ENCODE measurements at places on chromosomes 5 and 9. TPM values are rescaled to one million over a fixed set of nuclear protein-coding genes. Genes with fewer than 3 reads are reported as not detected.

- DNase-seq, result no peak
Measured at GRCh38 chr5:1261643-1262042, 33.2 kb downstream of the TERT start.

KCNV2 gene
- total RNA-seq, result not detected

- no peak for DNase-seq
Measured at GRCh38 chr9:30198463-30199309, 2185.8 kb upstream of the ACO1 start.

DNA sequence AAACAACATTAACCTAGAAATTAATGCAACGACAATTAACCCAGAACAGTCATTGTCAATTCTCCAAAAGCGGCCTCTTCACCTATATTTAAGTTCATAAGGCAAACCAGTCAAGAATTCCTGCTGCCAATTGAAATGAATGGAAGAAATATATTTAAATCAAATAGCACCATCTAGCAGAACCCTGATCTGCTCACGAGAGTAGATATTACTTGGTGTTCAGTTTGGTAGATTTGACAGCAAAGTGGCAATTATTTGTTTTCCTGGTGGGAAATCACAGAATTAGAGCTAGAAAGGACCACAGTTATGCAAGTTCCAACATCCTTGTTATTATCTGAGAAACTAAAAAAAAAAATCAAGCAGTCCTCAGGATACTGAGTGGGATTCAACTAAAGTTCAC lies 2.3 kb downstream of the SSBP2 start:
- peak; percentile 20 for DNase-seq

DNA sequence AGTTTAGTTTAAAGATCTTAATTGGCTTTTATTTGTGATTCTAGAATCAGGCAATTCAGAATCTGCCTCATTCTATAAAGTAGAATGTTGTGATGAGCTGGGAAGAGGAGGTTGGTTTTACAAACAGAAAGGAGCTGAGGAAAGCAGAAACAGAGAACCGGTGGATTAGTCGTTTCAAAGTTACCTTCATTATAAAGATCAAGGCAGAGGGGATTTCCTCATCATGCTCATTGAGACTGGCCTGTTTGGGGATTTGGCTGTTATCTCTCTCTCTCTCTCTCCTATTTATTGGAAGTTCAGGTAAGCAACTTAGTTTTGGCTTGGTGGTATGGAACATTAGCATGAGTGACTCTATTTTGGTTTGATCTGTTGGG lies 134.0 kb downstream of the GCNT1 start:
- no peak for DNase-seq

GRCh38 chr5:142432369-142432863 lies 107.6 kb upstream of the SPRY4 start:
- peak; percentile 86 for DNase-seq

DNA sequence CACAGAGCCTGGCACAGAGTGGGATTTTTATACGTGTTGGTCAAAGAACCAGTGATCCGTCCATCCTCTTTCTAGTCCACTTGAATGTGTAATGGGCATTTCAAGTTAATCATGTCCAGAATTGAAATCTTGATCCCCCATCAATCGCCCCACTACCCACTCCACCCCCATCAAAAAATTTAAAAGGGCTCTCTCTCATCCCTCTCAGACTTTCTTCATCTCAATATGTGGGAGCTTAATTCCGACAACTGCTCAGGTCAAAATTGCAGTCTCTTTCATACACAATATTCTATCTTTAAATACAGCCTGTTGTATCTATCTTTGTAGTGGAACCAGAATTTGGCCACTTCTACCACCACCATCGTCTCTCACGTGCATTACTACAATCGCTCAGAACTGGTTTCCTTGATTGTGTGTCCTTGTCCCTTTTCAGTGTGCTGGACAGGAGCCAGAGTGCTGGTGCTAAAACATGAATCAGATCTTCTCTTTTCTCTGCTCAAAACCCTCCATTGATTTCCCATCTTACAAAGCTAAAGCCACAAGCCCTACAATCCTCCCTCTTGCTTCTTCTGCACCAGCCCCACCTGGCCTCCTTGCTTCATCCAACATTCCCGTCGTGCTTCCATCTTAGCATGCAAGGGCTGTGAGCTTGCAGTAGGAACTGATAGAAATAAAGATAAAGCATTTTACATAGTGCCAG lies 786 bp upstream of the KIF3A start:
- no peak for DNase-seq

DNA sequence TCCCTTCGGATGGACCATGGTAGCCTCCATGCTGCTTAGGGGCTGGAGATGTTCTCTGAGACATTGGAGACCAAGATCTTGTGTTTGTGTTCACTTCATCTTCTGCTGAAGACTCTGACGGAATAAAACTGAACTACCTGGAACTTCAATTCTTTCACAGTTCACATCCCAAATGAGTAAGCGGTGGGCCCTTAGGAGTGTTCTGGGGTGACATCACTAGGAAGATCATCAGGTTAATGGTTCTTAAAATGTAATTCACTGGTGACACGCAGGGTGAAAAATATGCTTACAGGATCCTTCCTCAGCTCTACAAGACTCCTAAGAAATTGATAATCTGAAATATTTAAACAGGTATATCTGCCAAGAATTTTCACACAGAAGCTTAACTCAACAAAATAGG lies 561.5 kb downstream of the SEMA5A start:
- no peak for DNase-seq

GLDC gene
- total RNA-seq, result not detected

DNA sequence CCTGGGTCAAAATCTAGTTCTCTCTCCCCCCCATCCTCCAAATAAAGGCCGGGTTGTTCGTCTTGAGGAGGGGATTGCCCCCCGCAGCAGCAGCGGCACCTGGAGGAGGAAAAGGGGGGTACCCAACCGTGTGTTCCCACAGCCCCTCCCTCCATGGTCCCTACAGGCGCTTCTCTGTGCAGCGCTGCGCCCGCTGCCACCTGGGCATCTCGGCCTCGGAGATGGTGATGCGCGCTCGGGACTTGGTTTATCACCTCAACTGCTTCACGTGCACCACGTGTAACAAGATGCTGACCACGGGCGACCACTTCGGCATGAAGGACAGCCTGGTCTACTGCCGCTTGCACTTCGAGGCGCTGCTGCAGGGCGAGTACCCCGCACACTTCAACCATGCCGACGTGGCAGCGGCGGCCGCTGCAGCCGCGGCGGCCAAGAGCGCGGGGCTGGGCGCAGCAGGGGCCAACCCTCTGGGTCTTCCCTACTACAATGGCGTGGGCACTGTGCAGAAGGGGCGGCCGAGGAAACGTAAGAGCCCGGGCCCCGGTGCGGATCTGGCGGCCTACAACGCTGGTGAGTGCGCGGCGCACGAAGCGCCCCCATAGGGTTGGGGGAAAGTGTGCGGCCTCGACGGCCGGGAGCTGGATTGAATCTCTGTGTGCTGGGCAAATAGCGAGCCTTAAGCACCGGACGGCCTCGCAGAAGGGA lies 3.5 kb downstream of the LHX2 start:
- DNase-seq, result no peak

- DNase-seq, result no peak
Measured at GRCh38 chr9:108544866-108545265, 310.9 kb downstream of the ACTL7B start.

GRCh38 chr5:126385524-126386502 lies 37.4 kb upstream of the GRAMD2B start:
- DNase-seq, result no peak

GRCh38 chr5:176454724-176455394 lies 6.7 kb downstream of the FAF2 start:
- no peak for DNase-seq

EMB gene
- total RNA-seq, result 16.7 TPM

DNA sequence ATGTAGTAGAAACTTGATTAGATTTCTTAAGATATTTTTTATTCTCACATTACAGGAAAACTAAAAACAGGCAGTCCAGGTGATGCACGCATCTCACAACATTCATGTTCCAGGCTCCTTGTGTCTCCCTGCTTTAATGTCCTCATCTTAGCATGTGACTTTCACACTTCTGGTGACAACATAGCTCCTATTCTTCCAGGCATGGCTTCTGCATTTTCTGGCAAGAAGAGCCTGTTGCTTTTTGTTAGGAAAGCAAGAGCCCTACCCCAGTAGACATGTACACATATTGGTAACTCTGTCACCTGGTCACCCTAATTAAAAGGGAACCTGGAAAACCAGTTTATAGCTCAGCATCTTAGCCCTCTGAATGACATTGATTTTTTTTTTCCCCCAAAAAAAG lies 92.5 kb downstream of the PPIC start:
- no peak for DNase-seq

CCL19 gene
- total RNA-seq, result not detected

DNA sequence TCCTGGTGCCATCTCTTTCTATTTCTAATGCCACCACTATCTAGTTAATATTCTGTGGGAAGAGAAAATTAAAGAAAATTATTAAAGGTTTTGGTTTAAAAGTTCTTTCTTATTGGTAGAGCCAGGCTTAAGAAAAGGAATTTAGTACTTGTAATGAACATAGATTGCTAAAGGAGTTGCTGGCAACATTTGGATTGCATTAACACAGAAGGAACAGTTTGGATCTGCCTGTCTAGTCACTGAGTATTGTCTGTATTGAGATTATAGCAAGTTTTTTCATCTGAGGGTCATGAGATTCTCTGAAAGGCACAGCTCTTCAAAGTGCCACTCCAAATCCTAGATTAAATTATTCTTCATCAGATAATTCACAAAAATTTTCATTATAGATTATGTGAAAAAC lies 32.0 kb downstream of the FSD1L start:
- DNase-seq, result no peak

GRCh38 chr9:89661956-89662717 lies 57.3 kb downstream of the GADD45G start:
- DNase-seq, result peak; percentile 99

LECT2 gene
- total RNA-seq, result not detected

Measured in stomach (tissue), 19 donors.